Fibroblast of skin of left quadriceps (primary cell): ENCODE measurements at places on chromosomes 5 and 9.

DNA sequence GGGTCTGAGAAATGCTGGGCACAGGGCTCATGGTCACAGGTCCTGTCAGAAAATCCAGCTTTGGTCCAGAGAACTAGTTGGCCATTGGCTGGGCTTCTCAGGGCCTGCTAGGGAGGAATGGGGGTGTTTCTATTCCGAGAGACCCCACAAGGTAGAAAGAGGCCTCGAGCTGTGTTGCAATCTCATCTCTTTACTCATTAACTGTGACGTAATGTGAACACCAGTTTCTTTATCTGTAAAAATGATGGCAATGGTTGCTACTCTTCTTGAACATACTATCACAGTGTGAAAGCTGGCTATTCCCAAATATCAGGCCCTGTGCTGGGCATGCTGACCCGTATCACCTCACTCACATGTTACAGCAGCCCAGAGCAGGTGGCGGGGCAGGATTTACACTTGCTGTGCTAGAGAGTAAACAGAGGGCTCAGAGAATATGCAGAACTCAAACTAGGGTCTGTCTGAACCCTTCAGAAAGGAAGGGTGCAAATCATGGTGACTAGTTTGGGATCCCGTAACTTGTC is 35.7 kb upstream of the SLC25A51 start:
- no peak for DNase-seq

DNA sequence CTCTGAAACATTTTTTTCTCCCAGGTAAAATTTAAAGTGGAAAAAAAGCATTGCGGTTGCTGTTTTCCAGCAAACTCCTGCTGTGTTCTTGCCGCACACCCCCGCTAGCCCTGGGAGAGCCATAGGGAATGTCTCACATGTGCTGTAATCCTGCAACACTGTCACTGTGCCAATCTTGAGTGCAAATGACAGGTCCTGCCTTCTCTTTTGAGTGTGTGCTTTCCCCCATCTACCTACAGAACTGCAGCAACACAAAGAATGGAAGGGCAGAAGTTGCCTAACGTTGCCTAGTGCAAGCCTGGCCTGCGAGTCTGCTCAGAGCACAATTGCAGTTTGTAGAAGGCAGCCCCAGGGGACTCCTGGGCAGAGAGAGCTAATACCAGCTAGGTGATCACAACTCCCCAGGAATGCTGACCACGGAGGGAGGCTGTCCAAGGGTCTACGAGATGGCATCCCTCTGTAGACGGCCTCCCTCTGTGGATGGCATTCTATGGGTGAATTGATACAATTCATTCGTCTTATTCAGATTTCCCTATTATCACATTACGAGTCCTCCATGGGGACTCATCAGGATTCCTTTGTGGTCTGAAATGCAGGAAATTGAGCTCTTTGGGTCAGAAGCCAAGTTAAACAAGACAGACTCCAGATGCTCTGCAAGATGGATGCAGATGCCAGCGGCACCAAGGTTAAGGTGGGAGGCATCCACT is 172.6 kb upstream of the S1PR3 start:
- DNase-seq, result peak; percentile 72

GRCh38 chr9:72930828-72931227 is 22.0 kb downstream of the ALDH1A1 start:
- no peak for DNase-seq

DNA sequence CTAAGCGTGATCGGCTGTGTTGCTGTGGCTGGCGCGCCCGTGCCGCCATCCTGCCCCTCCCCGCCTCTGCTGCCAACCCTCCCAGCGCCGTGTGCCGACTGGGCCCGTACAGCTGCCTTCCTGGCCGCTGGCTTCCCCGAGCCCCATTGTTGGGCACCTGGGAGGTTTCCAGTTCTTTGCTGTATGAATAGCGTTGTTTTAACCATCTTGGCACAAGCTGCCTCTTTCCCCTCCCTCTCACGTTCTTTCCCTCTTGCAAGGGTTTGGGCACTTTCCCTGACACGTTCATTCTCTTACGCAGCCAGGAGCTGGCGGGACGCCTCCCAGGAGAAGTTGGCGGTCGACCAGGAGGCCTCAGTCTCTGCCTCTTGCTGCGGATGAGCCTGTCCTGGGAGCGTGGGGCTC is 43.1 kb upstream of the RXRA start:
- peak; percentile 41 for DNase-seq

DNA sequence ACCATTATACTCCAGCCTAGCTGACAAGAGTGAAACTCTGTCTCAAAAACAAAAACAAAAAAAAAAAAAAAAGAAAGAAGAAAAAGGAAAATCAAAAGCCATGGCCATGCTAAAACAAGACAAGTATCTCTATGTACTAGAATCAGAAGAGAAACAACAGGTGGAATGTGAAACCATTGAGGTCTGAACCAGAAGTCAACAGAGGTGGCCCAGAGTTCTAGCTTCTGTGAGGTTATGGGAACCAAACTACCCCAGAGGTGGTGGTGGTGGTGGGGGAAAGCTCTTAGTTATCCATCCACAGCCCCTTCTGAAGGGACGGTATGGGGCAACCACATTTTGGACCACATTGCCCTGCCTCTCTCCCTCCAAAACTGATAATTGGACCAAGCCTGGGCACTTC is 59.5 kb upstream of the ZNF366 start:
- DNase-seq, result no peak

- DNase-seq, result peak; percentile 35
These were observed 102.9 kb downstream of the C9orf152 start for GRCh38 chr9:110105107-110105506.

DNA sequence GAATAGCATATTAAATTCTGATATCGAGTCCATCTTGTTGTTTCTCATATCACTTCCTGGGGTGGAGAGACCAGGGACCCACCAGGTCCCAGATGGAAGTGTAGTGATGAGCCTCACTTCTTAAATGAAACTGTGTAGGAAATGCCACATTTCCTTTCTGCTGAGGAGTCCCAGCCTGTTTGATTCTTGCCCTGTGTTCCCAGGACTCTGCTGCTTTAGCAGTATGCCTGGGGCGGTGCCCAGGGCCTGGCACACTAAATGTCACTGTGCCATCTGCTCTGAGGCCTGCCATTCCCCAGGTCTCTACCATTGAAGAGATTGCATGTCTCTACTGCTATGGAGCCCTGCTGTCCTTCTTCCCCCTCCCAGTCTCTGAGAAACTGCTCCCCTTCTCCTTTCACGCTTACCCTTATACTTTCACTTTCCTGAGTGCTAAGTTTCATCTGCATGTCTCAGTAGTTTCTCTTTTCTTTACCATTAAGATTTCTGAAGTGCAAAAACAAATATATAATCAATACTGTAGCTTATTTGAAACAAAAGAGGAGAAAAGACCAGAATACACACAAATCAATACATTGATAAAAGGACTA is 260.4 kb downstream of the GABRB2 start:
- DNase-seq, result no peak

DNA sequence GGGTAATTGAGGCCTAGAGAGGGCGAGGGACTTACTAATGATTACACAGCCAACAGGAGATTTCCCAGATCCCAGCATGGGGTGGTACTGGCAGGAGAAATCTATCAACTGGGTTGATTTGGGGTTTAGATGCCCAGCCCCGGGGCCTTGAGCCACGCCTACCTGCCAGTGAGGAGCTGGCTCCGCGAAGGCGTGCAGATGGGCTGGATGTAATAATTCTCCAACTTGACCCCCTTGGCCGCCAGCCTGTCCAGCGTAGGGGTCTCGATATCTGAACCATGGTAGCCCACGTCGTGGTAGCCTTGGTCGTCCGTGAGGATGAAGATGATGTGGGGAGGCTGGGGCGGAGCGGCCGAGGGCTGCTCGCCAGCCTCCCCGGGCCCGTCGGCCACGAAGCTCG is 804 bp downstream of the ARSI start:
- no peak for DNase-seq
